ENCODE measurements at places on chromosomes 16 and 17. TPM values are rescaled to one million over a fixed set of nuclear protein-coding genes. Genes with fewer than 3 reads are reported as not detected.
A peak's percentile ranks its signal among the peaks of the same experiment; 100 is the strongest.

ARHGAP23 gene
- total RNA-seq, result 150 TPM

CCDC144A gene
- 3.2 TPM for total RNA-seq

SLC35G6 gene
- not detected for total RNA-seq

KRT12 gene
- total RNA-seq, result not detected

MYH1 gene
- total RNA-seq, result not detected

XAF1 gene
- total RNA-seq, result not detected

CCL15 gene
- not detected for total RNA-seq

DNA sequence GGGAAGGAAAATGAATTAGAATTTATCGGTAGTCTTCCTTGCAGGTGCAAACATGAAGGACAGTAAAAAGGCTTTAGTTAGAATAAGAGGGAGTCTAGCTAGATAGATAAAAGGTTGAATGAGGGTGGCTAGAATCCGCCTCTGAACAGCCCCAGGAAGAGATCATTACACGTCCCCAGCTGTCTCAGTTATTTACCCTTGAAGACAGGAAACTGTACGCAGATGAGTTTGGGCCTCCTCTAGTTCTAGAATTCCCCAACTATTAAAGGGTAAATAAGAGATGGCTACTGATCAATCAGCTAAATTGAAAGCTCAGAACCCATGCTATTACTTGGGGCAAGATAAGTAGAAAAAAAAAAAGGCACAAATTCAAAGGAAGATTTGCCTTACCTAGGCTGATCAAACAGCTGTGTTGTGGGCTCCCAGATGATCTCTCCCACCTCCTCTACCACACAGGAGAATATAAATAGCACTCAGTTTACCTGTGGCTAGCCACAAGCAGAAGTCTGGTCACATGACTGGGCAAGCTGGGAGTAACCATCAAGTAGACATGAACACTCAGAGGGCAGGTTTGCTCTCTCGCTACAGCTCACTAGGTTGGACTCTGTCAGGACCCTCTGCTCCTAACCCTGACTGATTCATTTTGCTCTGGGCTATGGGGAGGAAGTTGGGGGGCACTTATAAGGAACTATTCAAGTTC is 17.0 kb downstream of the FAM117A start:
- DNase-seq, result peak; percentile 15
- no peak overlapping the region for H3K27ac ChIP-seq
- no peaks in the 10 kb centered on the region for H3K27me3 ChIP-seq
- no peak overlapping the region for H3K4me3 ChIP-seq
- H3K4me1 ChIP-seq, result peaks cover 10% of the 10 kb centered on the region
- H3K36me3 ChIP-seq, result no peaks in the 10 kb centered on the region

- no peaks in the 10 kb centered on the region for H3K4me1 ChIP-seq
- no peak for DNase-seq
- H3K4me3 ChIP-seq, result no peak overlapping the region
- H3K36me3 ChIP-seq, result no peaks in the 10 kb centered on the region
- H3K27ac ChIP-seq, result no peak overlapping the region
Measured at GRCh38 chr17:14052886-14053615, 16.3 kb upstream of the COX10 start.

DNA sequence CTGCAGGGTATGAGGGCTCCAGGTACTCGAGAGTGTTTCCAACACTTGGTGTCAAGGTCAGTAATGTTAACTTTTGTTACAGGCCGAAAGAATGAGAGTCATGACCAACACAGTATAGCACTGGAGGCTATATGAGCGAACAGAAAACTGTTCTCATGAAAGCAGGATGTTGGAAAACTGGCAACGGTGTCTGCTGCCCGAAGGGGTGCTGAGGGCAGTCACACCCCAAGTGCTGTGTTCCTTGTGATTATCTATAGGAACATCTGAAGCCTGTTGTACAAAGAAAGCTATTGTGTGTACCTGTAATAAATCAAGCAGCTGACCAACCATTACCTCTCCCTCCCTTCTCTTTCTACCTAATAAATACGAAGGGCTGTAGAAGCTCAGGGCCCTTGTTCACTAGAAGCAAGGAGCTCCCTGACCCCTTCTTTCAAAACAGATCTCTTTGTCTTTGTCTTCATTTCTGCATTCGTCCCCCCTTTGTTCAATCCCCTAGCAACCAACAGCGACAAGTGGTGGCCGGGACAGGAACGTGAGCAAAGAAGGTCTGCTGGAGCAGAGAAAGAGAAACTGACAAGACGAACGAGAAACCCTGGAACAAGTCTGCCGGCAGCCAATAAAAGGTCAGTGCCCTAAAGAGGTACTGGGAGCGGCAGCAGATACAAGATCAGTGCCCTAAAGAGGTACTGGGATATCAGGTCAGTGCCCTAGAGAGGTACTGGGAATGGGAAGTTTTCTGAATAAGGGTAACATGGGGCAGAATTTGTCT is 7.6 kb downstream of the CD300LD start:
- no peaks in the 10 kb centered on the region for H3K4me1 ChIP-seq
- H3K27ac ChIP-seq, result no peak overlapping the region
- peak; percentile 11 for DNase-seq
- no peak overlapping the region for H3K4me3 ChIP-seq

DNA sequence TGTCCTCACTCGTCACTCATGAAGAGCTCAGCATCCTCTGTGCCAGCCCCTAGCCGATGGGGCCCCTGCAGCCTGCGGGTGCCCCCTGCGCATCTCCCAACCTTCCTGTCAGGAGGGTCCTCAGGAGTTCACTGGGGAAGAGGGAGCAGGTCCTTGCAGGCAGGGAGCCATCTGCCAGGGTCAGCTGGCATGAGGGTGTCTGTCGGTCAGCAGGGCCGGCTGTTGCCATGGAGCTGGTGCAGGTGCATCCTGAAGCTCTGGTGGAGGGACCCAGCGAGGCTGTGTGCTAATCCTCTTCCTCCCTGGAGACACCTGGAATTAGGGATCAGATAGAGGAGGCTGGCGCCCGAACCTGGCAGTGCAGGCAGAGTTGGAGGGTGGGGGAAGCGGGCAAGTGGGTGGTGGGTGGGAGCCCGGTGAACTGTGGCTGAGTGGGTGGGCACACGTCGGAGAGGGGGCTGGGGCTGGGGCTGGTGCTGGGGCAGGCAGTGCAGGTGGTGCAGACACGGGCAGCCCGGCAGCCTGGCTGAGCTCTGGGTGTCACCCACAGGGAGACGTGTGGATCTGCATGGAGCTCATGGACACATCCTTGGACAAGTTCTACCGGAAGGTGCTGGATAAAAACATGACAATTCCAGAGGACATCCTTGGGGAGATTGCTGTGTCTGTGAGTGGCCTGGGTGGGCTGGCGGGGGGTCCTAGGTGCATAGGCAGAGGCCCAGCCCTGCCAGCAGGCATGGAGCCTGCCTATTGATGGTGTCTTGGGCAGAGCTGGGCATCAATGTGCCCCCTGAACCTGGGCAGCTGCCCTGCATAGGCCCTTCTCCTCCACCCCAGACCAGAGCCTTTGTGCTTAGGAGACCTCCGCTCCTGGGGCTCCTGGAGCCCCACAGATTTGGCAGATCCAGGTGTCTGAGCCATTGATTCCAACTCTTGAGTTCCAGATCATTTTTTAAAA is 17.4 kb downstream of the MAP2K3 start:
- H3K36me3 ChIP-seq, result 0 out of 2 replicates have a peak, but pooled peaks cover 4% of the 10 kb centered on the region
- H3K27me3 ChIP-seq, result no peaks in the 10 kb centered on the region
- H3K27ac ChIP-seq, result no peak overlapping the region
- H3K4me1 ChIP-seq, result no peaks in the 10 kb centered on the region
- H3K4me3 ChIP-seq, result no peak overlapping the region
- DNase-seq, result no peak

DNA sequence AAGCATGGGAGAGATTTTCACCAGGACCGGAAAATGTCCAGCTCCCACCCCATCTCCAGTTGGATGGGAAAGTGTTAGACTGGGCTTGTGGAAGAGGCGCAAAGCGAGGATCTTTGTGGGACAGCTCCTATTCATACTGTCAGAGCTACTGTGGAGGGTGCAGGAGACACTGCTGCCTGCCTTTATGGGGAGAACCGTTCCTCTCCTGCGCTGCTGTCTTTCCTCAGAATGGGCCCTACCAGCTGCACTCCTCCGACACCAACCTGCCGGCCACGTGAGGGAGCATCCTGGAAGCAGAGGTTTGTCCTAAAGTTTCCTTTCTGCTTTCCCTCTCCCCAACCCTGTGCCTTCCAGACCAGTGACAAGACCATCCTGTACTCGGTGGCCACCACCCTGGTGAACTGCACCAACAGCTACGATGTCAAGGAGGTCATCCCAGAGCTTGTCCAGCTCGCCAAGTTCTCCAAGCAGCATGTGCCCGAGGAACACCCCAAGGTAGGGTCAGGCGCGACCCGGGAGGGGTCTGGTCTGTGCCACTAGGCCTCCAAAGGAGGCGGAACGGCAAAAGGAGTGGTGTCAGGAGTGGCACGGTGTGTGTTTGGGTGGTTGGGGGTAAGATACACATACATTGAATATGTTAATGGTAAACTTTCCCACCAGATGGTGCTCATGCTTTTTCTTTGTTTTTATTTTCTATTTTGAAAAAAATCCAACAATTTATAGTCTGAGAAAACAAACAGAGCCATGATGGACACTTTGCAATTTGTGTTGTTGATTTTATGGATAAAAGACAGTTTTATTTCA is 23.0 kb downstream of the SLC35G3 start:
- no peaks in the 10 kb centered on the region for H3K27me3 ChIP-seq
- H3K4me3 ChIP-seq, result no peak overlapping the region
- no peak for DNase-seq
- no peaks in the 10 kb centered on the region for H3K36me3 ChIP-seq

- no peaks in the 10 kb centered on the region for H3K36me3 ChIP-seq
- no peaks in the 10 kb centered on the region for H3K27me3 ChIP-seq
- H3K4me3 ChIP-seq, result peak overlapping the region; percentile 67
- H3K27ac ChIP-seq, result no peak overlapping the region
- DNase-seq, result peak; percentile 90
Measured at GRCh38 chr17:60600490-60601446, 775 bp downstream of the PPM1D start.

DNA sequence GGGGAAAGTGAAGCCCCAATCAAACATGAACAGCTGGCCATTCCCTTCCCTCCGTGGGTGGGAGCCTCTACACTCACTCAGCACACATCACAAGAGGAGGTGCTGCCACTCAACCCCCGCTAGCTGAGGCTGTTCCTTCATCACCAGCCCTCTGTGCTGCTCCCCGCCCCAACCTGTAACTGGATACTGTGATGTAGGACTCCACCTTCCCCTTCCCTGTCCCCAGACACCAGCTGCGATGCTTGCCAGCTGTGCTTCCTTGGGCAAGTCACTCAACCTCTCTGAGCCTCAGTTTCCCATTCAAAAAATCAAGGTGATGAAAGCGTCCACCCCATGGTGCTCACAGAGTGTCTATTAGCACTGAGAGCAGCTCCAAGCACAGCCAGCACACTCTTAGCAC is 273.2 kb downstream of the MRTFB start:
- no peak overlapping the region for H3K27ac ChIP-seq
- no peaks in the 10 kb centered on the region for H3K4me1 ChIP-seq
- no peak overlapping the region for H3K4me3 ChIP-seq
- no peaks in the 10 kb centered on the region for H3K27me3 ChIP-seq

DNA sequence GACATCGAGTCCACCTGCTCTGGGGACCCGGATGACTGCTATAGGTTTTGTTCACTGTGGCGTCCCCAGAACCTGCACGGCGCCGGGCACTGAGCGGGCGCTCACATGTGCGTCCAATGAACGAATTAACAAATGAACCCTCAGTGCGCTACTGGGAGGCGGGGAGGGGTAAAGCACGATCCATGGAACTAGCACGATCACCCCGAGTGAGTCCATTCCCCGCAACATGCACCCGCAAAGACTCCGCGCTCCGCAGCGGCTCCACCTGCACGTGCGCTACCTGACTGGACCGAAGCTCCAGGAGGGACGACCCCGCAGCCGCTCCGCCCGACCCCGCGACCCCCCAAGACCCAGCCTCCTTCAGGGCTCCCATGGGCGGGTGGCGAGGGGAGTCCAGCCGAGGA is 491 bp downstream of the TRAP1 start:
- no peaks in the 10 kb centered on the region for H3K27me3 ChIP-seq
- H3K4me1 ChIP-seq, result peaks cover 27% of the 10 kb centered on the region
- H3K36me3 ChIP-seq, result no peaks in the 10 kb centered on the region
- peak; percentile 60 for DNase-seq
- peak overlapping the region; percentile 95 for H3K4me3 ChIP-seq

GRCh38 chr17:38786372-38786771 is 13.0 kb downstream of the PIP4K2B start:
- H3K36me3 ChIP-seq, result peaks cover 10% of the 10 kb centered on the region
- H3K4me1 ChIP-seq, result peaks cover 14% of the 10 kb centered on the region
- no peaks in the 10 kb centered on the region for H3K27me3 ChIP-seq

DNA sequence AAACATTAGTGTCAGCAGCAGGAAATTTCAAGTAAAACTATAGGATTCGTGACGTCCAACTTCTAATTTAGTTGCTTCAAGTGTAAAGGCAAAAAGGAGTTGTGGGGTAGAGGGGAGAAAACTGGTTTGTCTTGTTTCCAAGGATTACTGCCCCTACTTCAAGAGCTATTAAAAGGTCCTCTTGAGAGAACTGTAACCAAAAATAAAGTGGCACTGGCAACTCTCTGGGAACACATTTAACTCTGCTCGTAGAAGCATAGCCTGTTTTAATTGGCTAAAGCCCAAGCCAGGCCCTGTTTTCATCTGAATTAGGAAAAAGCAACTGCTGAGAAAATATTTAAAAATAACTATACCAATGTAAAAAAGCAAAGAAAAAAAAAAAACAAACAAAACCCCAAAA is 51.8 kb upstream of the AKAP1 start:
- H3K4me1 ChIP-seq, result peaks cover 5% of the 10 kb centered on the region
- H3K27me3 ChIP-seq, result no peaks in the 10 kb centered on the region
- DNase-seq, result no peak
- H3K4me3 ChIP-seq, result no peak overlapping the region
- no peak overlapping the region for H3K27ac ChIP-seq

DNA sequence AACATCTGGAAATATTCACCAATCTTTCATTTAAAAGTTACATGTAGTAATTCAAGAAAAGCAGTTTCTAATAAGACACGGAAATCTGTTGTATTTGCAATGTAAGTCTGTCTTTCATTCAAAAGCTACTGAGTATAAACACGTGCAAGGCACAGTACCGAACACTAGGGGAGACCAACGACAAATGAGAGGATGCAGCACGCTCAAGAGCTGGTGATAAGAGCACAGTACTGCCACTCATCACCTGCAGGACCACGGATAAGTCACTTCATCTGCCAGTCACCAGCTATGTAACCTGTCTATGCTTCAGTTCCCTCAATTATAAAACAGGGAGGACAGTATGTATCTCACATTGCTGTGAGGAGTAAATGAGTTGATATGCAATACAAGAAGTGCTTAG is 67.1 kb downstream of the CLEC18A start:
- H3K27me3 ChIP-seq, result no peaks in the 10 kb centered on the region
- H3K4me1 ChIP-seq, result no peaks in the 10 kb centered on the region
- H3K4me3 ChIP-seq, result no peak overlapping the region
- peaks cover 5% of the 10 kb centered on the region for H3K36me3 ChIP-seq
- peak; percentile 72 for DNase-seq
- H3K27ac ChIP-seq, result no peak overlapping the region

GRCh38 chr16:27273670-27274423 is 5.3 kb upstream of the NSMCE1 start:
- no peak for DNase-seq
- H3K27me3 ChIP-seq, result no peaks in the 10 kb centered on the region

DNA sequence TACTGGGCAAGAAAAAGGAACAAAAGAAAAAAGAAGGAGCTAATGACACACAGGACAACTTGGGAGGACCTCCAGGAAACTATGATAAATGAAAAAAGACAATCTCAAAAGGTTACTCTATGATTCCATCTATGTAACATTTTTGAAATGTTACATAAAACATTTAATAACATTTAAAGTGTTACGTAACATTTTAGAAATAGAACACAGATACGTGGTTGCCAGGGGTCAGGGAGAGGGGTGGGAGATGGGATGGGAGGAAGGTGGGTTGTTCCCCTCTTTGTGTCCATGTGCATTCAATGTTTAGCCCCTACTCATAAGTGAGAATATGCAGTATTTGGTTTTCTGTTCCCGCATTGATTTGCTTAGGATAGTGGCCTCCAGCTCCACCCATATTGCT is 116.6 kb downstream of the C16orf95 start:
- no peak overlapping the region for H3K27ac ChIP-seq
- peaks cover 8% of the 10 kb centered on the region for H3K4me1 ChIP-seq
- H3K27me3 ChIP-seq, result no peaks in the 10 kb centered on the region
- DNase-seq, result no peak
- H3K4me3 ChIP-seq, result no peak overlapping the region

Data from GM23338 (cell line).